GM06990 (cell line): ENCODE measurements at places on chromosomes 1 and 21.

DNA sequence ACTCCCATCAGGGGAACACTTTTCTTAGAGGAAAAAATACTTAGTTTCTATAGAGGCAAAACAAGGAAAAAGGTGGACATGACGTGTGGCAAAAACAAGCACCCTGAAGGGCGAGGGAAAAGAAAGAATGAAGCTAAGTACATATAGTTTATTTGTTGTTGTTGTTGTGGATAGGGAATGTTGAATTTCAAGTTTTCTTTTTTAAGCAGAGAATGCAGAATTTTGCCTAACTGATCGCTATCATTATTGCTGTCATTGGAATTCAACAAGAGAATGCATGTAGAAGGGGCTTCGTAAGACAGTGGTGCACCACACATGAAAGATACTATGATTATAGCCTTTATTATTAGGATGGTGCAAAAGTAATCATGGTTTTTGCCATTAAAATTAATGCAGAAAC lies 144.0 kb downstream of the LMO4 start:
- no peak for DNase-seq

DNA sequence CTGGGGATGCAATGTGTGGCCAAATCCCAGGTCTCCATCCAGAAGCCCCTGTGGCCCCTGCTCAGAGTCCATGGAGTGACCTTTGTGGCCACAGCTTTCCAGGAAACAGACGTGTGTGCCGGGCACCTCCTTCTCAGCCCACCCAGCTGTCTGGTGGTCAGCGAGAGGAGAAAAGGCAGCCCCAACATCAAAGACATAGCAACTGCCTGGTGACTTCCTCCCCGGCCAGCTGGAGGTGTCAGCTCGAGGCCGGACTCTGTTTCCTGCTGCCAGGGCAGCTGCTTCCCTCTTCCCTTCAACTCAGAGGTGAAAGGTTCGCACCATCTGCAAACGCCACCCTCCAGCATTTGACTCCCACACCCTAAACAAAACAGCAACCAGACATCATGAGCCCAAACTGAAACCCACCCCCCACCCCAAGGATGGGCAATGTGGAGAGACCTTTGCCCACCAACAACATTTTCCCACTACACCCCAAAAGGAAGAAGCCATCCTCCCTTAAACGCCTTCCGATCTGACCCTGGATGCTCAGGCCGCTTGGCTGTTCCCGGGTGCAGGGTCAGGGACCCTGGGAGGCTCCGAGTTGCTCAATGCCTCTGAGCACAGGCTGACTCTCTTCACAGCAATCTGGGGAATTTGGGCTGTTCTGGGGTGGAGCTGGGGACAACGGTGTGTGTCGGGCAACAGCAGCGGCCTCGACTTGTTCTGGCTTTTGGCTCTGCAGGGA lies 162.3 kb downstream of the PSMG1 start:
- DNase-seq: no peak

DNA sequence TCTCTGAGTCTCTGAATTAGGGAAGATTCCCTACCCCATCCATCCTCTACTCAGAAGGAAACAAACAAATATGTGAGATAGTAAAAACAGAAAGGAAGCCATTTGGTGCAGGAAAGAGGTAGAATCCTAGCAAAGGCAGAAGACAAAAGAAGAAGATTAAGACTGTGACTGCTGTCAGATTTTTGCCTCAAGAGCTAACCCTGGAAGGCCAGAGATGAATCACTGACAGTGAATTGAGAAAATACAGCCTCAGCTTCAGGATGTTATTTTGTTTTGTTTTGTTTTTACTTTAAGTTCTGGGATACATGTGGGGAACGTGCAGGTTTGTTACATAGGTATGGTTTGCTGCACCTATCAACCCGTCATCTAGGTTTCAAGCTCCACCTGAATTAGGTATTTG lies 31.7 kb downstream of the DSTYK start:
- DNase-seq: no peak

GRCh38 chr21:43361493-43362296 lies 65.2 kb downstream of the SIK1 start:
- DNase-seq: peak; percentile 81

DNA sequence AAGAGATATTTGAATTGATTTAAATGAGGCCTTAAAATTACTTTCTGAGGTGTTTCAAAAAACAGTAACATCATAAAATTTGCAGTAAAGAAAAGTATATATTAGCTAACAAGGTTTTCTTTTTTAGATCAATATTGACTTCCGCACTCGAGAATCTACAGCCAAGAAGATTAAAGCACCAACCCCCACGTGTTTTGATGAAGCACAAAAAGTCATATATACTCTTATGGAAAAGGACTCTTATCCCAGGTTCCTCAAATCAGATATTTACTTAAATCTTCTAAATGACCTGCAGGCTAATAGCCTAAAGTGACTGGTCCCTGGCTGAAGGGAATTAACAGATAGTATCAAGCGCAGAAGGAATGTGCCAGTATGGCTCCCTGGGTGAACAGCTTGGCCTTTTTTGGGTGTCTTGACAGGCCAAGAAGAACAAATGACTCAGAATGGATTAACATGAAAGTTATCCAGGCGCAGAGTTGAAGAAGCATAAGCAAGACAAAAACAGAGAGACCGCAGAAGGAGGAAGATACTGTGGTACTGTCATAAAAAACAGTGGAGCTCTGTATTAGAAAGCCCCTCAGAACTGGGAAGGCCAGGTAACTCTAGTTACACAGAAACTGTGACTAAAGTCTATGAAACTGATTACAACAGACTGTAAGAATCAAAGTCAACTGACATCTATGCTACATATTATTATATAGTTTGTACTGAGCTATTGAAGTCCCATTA lies 3.6 kb downstream of the RGS1 start:
- DNase-seq: no peak

DNA sequence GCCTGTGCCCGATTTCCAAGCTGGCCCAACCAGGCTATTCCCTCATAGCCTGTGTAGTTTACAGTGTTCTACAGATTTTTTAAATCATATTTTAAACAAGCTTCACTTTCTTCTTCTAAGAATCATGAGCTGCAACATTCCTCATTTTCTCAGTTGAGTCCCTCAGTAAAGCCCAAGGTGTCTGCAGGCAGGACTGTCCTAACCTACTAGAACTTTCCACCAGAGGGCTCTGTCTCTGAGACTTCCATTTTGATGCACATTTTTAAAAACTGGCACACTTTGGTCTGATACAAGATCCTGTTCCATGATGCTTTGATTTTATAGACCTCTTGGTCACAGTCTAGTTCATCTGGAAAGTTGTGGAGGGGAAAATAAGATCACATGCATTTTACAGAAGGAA lies 21.6 kb upstream of the SLAMF6 start:
- no peak for DNase-seq

- no peak for DNase-seq
Observed at GRCh38 chr21:25462517-25462971, 144.7 kb downstream of the MRPL39 start.

- no peak for DNase-seq
Observed at GRCh38 chr1:113786069-113786468, 26.2 kb downstream of the RSBN1 start.

GRCh38 chr1:11648732-11649158 lies 5.5 kb downstream of the FBXO2 start:
- DNase-seq: no peak

GRCh38 chr1:199243423-199244061 lies 604.7 kb downstream of the PTPRC start:
- peak; percentile 65 for DNase-seq

DNA sequence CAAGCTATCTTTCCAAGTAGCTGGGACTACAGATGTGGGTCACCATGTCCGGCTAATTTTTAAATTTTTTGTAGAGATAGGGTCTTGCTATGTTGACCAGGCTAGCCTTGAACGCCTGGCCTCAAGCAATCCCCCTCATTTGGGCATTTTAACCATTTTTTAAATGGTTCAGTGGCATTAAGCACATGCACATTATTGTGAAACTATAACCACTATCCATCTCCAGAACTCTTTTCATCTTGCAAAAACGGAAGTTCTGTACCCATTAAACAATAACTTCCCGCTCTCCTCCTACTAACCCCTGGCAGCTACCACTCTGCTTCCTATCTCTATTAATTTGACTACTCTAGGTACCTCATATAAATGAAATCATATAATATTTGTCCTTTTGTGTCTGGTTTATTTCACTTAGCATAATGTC lies 4.8 kb upstream of the IL6R start:
- DNase-seq: no peak

DNA sequence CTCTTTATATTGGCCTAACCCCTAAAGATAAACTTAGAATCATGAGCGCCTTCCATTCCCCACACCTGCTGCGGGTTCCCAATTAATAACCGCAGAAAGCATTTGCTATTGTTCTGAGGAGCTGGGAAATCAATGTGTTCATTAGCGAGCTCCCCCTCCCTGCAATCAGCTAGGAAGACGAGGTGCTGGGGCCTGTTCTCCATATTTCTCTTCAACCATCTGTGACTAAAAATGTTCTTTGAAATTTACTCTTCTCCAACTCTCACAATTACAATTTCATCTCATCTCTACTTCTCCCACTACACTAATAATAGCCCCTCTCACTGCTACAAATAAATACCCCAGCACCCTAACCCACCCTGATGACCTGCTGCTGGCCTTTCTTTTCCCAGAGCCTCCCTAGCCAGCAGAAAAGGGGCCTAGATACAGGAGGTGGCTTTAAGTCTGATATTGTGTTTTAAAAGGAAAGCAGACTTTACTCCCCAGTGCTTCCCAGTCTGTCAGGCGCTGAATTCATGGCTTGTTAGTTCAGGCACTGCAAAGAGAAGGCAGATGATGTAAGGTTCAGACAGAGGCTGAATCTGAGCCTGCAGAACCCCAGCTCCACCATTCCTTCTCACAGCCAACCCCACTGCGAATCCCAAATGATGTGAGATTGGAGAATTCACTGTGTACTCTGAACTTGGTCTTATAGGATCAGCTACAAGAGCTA lies 477.5 kb upstream of the DAB1 start:
- no peak for DNase-seq
